ENCODE measurements at places on chromosomes 4 and X.

DNA sequence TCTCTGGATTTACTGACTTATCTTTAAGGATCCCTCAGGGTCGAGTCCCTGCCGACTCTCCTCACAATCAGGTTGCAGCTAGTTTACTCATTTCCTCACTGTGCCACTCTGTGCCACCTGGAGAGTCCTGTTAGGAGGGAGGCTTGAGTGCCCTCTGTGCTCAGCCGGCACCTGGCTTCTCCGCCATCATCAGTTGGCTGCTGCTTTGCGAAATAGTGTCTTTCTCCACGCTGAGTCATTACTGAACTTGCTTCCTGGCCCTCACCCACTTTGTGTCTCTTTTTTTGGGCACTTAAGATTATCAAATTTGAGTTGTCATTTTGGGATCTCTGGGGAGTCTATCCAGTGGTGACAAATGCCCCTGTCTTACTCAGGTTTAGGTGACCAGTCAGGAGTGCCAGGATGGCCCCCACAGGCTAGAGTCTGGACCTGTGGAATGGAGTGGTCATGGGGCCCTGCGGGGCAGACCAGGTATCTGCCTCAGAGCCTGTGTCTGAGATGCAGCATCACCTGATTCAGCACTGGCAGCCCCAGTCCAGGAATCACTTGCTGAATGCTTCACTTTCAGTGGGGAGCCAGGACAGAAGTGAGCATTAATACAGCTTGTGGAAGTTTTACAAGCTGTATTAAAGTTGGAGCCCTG is 37.7 kb downstream of the JADE1 start:
- no peak for DNase-seq

- no peak for DNase-seq
Measured at GRCh38 chr4:157459785-157460184, 239.3 kb downstream of the GRIA2 start.

DNA sequence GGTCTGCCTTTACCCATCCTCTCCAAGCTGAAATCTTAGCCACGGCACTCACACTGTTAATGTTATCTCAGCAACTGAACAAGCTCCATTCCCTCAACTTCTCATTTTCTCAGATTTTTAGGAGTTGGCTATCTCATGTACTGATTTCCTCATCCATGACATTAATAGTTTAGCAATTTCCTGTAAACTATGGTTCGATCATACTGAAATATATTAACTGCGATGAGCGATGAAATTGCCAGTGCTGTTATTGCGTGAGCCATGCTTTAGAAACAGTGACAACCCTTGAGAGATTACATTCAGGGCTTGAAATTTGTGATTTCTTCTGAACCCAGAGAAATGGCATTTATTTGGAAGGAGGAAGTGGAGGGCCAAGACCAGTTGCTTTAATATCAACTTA is 223.7 kb downstream of the GPAT3 start:
- no peak for DNase-seq

- no peak for DNase-seq
Measured at GRCh38 chr4:47287735-47288134, 175.8 kb downstream of the COMMD8 start.

DNA sequence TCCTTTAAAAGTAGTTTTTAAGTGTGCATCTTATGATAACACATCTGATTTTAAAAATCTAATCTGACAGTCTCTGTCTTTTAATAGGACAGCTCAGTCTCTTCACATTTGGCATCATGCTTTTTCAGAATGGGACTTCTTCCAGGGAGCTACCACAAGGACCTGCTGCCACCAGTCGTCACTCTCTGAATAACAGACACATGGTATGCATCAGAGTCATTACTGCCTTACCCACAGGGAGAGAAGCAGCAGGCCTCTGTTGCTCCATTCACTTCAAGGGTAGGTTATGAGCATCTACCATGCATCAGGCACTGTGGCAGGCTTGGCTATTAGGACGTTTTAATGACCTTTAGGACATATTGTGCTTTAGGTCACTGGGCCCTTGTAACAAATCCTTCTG is 50.0 kb upstream of the AFAP1 start:
- no peak for DNase-seq

DNA sequence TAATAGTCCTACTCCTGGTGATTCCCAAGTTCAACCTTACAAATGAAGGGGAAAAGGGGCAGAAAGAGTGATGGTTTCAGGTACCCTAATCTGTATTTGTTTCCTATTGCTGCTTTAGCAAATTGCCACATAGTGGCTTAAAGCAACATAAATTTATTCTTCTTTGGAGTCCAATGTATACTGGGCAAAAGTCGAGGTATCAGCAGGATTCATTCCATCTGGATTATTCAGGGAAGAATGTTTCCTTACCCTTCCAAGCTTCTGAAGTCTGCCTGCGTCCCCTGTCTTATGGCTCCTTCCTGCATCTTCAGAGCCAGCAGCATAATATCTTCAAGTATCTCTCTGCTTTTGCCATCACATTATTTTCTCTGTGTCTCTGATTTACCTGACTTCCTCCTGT is 10.3 kb upstream of the BST1 start:
- no peak for DNase-seq

DNA sequence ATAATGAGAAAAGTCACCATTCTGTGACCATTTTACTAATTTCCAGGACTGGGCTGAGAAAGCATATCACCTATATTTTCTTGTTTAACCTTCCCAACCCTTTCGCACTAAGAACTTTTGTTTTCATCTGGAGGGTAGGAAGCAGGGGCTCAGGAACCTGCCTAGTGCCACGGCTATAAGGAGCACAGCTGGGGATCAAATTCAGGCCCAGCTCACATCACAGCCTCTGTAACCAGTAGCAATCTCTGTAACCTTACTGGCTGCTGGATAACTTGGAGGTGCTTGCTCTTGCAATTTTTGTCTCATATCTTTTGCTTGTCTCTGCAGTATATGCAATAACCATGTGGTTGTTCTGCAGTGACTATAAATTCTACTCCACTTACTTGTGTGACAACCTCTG is 76.7 kb upstream of the PLAC1 start:
- no peak for DNase-seq

DNA sequence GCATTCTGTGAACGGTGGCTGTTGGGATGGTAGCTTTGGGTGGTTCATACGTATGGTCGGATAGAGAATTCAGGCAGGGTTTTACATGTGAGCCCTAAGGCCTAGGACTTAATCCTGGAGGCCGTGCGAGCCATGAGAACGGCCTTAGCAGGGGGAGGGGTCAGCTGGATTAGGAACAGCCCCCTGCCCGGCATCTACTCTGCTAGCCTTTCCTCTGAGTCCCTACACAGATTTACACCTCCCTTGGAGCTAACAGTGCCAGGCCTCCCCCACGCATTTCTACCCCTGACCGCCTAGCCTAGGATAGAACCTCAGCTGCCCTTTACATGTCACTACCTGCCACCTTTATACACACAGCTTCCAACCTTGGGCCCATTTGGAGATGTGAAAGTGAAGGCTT is 7.1 kb downstream of the PRAF2 start:
- no peak for DNase-seq

DNA sequence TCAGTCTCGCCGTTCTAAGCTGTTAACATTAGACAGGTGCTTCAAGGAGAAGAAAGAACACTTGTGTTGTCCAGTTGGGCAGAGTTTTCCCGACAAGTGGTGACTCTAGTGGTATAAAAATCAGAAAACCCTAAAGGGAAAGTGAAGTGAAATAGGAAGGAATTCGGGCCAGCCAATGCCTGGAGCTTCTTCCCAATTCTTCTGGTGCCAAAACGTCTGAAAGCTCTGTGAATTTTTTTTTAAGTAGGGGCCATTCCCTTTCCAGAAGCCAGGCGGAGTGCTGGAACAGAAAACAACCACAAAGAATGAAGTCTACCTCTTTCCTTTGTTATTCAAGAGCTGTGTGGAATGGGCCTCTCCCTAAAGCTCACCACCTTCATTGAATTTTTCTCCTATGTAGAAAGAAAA is 43.1 kb upstream of the PPARGC1A start:
- no peak for DNase-seq

- DNase-seq: peak; percentile 1
Measured at GRCh38 chr4:185424905-185425646, 688 bp downstream of the UFSP2 start.

GRCh38 chrX:40573763-40574162 is 7.0 kb upstream of the ATP6AP2 start:
- peak; percentile 35 for DNase-seq

GRCh38 chr4:147724468-147725201 is 7.3 kb upstream of the ARHGAP10 start:
- DNase-seq: no peak

- DNase-seq: no peak
Measured at GRCh38 chr4:150063128-150063527, 15.1 kb upstream of the DCLK2 start.

DNA sequence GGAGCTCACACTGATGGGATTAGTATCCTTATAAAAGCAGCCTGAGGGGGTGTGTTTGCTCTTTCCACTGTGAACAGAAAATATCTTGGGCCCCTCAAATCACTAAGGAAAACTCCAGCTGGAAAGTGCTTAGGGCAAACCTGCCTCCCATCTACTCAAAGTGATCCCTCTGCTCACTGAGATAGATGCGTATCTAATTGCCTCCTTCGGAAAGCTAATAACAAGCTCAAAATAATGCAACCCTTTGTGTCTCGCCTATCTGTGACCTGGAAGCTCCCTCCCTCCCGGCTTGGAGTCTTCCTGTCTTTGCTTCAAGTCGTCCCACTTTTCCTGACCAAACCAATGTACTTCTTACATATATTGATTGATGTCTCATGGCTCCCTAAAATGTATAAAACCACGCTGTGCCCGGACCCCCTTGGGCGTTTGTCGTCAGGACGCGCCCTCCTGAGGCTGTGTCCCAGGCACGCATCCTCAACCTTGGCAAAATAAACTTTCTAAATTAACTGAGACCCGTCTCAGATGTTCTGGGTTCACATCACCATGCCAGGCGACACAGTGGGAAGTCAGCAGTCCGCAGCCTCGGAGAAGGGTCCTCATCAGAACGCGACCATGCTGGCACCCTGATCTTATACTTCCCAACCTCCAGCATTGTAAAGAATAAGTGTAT is 34.1 kb upstream of the SORCS2 start:
- no peak for DNase-seq

- DNase-seq: no peak
Measured at GRCh38 chr4:168632301-168632725, 135.5 kb downstream of the PALLD start.

DNA sequence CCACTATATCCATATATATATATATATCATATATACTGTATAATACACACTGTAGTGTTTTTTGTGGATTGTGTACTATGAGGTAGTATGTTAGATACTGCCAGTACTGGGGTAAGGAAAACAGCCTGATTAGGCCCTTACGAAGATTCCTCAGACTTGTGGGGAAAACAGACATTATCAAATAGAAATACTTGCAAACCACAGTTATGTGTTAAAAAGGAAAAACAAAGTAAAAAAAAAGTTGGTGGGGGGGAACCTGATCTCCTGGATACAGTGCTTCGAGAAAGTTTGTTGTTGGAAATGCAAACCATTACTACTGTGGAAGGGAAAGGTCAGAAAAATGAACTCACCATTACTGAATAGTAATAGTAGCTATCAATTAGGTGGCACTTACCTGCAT is 53.0 kb downstream of the PKD2 start:
- DNase-seq: no peak

GRCh38 chrX:46561824-46562657 is 11.5 kb upstream of the CHST7 start:
- peak; percentile 14 for DNase-seq

- DNase-seq: no peak
Measured at GRCh38 chr4:145614233-145614610, 5.0 kb upstream of the MMAA start.

GRCh38 chrX:16828124-16828908 is 41.8 kb downstream of the RBBP7 start:
- no peak for DNase-seq

GRCh38 chr4:108878806-108879205 is 116.0 kb upstream of the ETNPPL start:
- no peak for DNase-seq

GRCh38 chr4:124372916-124373315 is 339.6 kb downstream of the ANKRD50 start:
- no peak for DNase-seq

DNA sequence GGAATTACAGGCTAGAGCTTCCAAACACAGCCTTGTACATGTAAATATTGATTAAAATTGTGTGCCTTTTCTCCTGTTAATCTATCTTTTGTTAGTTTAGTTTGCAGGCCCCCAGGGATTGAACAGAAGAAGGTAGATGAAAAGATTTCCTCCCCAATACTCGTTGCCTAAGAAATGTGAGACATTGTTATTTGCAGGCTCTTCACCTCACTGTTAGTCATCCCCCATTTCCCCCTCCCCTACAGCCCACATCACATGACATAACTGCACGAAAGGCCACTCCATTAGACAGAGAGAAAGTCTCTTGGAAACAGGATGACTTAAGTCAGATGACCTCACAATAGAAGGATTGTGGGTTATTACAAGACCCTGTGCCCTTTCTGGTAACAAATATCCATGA is 13.3 kb upstream of the MID1 start:
- no peak for DNase-seq

- no peak for DNase-seq
Measured at GRCh38 chrX:56468441-56468840, 95.0 kb upstream of the UBQLN2 start.

- no peak for DNase-seq
Measured at GRCh38 chrX:131675596-131676194, 131.8 kb downstream of the OR13H1 start.

- DNase-seq: no peak
Measured at GRCh38 chr4:42904986-42905385, 12.5 kb downstream of the GRXCR1 start.

GRCh38 chr4:44720371-44720770 is 6.0 kb downstream of the GNPDA2 start:
- DNase-seq: no peak
